ENCODE measurements at places on chromosomes 16 and 17.
A peak's percentile ranks its signal among the peaks of the same experiment; 100 is the strongest.

DNA sequence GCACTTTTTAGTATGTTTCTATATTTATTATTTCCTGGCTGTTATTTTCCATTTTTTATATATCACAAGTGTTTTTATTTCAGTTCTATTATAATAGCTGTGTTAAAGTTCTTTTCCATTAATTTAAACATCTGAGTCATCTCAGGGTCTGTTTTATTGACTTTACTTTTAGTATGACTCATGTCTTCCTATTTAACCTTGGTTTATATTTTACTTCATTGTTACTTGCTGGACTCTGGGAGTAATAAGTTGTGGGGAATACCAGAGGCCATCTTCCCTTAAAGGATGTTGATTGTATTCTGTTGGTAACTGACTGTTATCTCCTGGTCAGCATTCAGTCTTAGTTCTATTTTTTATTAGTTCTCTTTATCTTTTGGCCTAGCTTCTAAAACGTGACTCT lies 1508.2 kb downstream of the CDH11 start:
- no peak for DNase-seq

GRCh38 chr16:67169642-67170167 lies 633 bp upstream of the NOL3 start:
- DNase-seq: peak; percentile 62

GRCh38 chr17:43437756-43438155 lies 39.0 kb downstream of the ARL4D start:
- DNase-seq: no peak

DNA sequence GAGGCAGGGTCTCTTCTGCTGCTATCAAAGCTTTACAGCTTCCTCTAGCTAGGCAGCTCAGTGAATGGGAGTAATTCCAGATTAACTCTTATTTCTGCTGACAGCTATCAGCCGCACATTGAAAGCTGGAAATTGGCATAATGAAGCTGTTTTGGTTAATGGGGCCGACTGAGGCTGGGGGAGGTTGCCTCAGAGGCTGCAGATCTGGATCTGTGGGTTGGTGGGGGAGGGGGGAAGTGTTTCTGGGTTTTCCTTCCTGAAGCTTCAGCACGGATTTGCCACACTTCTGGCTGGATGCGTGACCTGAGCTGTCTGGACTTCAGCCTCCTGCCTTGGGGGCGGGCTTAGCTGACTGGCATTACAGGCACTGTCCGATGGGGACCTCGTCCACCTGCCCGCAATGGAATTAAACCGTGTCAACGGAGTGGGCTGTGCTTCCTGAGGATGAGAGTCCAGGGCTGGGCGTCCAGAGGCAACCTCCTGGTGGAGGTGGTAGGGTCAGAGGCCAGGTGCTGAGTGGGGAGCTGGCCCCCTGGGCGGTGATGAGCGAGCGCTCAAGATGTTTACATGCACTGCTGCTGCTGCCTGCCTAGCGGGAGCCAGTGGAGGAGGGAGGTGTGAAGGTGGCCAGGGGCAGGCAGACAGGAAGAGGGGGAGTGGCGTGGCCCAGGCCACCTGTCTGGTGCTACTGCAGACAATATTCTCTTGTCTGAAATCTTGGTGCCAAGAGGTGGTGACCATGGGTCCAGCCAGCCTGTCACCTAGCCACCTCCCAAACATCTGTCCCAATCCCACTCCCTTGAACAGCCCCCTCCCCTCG lies 6.7 kb upstream of the ABCC3 start:
- peak; percentile 69 for DNase-seq

GRCh38 chr16:77789085-77790008 lies 983 bp downstream of the VAT1L start:
- DNase-seq: peak; percentile 11

DNA sequence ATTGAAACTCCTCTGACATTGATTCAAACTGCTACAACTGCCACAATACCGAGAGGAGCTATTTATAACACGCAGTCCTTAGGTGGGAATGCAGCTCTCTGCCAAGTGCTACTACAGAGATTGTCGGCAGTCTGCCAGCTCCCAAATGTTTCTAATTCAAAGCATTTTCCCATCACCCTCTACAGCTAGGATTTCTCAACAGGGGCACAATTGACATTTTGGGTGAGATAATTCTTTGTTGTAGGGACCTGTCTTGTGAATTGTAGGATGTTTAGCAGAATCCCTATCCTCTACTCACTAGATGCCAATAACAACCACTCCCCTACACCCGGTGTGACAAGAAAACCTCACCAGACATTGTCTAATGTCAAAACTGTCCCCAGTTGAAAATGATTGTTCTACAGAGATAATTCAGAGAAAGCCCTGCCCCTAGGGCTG lies 7.8 kb upstream of the N4BP1 start:
- no peak for DNase-seq

GRCh38 chr16:81530296-81530721 lies 85.7 kb downstream of the CMIP start:
- no peak for DNase-seq

DNA sequence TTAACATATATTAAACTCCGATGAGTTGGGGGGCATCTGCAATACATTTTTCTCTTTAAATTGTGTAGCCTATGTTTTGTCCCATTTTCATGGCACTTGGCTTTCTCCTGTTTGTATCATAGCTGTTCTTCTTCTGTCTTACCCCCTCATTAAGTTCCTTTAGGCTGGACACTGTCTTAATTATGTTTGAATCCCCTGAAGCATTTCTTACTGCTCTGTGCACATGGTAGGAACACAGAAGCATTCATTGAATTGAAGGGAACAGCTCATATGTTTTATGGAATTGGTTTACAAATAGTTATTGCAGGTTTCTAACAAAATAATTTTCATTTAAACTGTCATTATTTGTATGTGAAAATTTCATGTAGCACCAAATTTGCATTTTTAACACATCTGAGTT lies 176.8 kb downstream of the TANC2 start:
- DNase-seq: no peak

DNA sequence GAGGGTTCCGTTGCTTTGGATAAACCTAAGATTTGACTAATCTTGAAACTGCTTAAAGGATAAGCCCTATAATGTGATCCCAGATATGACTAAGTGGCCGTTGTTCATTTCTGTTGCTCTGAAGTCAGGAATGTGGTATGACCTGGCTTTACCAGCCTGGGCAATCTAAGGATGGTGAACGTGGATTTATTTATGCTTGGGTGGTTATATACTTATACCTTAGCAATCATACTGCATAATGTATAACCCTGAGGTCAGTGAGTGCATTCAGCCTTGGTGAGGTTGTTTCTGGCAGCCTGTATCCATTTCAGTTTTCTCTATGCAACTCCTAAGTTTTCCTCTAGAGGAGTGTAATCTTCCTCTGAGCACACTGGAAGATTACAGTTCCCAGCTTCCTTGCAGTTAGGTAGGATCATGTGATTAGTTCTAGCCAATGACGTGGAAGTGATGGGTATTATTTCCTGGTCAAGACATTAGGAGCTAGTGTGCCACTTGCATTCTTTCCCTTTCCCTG lies 41.9 kb downstream of the FTO start:
- no peak for DNase-seq
